ENCODE measurements at places on chromosomes 6 and 20.

GRCh38 chr20:61636531-61637116 is 384.6 kb downstream of the CDH4 start:
- DNase-seq: no peak

DNA sequence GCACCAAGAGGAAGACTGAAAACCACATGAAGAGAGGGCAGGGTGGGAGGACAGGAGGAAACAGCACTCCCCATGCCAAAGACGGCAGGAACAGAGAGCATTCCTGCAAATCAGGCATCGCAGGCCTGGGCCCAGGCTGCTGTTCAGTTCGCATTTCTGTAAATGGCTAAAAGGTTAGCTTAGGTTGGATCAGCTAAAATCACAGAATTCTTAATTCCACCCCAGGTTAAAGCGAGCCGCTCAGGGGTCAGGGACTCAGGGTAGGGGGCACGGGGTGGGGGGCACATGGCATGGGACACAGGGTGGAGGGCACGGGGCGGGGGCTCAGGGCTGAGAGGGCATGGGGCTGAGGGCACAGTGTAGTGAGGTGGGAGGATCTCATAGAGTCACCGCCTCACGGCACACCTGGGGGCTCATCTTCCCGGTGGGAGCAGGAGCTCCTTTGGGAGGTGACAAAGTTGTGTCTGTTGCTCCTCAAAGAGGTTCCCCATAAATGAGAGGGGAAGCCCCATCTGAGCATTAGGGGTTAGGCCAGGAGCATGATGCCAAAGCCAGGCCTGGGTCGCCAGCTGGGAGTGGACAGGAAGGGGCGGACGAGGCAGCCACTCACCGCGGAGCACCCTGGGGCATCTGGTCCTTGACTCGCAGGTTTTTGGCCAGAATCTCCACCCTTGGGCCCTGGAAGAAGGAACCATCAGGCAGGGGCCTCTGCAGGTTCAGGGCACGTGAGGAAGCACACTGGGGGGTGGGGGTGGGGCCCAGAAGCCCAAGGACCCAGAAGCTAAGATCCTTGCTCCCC is 200.7 kb downstream of the PREX1 start:
- DNase-seq: no peak

GRCh38 chr6:131923356-131923755 is 27.8 kb downstream of the CCN2 start:
- DNase-seq: no peak

GRCh38 chr6:4732691-4733315 is 43.4 kb upstream of the CDYL start:
- no peak for DNase-seq

GRCh38 chr6:164924674-164925073 is 384.7 kb downstream of the C6orf118 start:
- DNase-seq: no peak

DNA sequence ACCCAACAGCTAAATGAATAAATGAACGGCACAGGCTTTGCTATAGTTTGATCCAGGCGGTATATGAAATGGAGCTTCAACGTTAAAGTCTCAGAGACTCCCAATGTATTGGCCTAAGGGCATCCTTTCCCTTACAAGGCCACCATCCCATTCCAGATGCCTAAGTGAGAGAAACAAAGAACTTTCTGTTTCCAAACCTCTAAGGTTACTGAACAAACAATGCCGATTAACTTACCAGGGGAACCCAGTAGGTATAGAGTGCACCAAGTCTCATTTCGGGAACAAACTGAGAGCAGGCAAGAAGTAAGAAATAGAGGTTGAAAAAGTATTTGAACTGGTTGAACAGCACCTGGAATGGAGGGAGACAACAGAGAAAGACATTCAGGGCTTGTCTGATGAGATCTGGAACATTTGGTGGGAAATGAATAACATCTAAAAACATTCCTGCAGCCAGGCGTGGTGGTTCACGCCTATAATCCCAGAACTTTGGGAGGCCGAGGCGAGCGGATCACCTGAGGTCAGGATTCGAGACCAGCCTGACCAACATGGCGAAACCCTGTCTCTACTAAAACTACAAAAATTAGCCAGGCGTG is 42.5 kb downstream of the ATP9A start:
- DNase-seq: no peak

- no peak for DNase-seq
These were observed 2.5 kb downstream of the RREB1 start for GRCh38 chr6:7110092-7110792.

GRCh38 chr20:58753267-58753921 is 60.8 kb downstream of the NPEPL1 start:
- no peak for DNase-seq

DNA sequence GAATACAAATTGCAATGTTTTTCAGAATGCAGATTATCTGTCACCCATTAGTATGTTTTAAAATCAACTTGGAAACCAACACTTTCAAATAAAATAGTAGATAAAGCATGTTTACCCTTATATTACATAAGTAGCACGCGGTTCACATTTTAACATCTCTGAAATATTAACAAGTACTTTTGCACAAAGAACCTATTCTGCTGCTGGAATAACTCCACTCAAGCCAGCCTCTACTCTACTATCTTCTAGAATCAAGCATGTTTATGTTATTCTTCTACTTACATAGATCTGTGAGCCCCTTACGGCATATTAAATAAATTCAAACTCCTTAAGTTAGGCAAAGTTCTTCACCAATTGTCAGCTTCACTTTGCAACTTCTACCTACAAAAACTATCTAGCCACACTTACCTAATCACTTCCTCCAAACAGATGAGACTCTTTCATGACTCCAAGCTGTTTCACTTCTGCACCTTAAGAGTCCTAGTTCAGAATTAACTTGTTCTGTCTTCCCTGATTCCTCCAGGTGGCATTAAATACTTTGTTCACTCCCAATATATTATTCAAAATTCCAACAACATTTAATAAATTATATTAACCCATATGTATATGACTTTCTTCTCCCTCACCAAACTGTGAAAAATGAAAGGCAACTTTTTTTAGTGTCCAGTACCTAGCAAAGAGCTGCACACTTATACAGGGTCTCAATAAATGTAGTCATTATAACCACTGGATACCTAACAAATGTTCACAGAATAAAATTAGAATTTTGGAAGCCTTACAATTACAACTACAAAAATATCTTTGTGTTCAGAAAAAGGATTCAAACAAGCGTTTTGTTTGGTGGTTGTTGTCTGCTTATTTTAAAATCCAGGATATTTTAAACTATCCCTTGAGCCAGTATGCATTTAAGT is 12.1 kb downstream of the CEP85L start:
- no peak for DNase-seq

DNA sequence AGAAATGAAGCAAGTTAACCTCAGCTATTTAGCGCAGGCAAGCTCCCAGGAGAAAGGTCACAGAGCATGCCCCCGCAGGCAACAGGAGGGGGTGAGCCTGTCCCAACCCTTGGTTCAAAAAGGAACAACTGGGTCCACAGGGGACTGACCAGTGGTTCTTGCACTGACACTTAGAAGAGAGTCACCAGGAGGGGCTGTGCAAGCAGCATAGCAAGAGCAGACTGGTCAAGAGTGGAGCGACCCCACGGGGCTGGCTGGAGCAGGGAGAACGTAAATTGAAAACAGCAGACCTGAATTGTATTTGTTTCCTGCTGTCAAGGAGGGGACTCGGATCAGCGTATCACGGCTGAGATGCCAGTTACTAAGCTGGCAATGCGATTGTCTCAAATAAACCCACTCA is 32.8 kb downstream of the GABRR1 start:
- no peak for DNase-seq

GRCh38 chr6:3885262-3886036 is 36.3 kb downstream of the FAM50B start:
- no peak for DNase-seq

DNA sequence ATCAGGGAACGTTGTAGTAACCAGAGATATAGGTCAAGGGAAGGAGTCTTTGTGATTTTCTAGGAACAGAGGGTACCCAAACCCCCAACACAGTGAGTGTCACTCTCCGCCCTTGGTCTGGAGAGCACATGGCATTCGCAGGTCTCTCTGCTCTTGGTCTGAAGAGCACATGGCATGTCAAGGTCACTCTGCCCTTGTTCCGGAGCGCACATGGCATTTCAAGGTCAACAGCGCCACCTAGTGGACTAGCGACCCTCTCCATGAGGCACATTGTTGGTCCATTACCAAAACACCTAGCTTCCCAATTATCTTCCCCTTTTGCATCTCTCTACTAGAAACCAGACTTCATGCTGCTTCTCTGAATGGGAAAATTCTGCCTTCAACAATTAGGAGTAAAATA is 260.0 kb downstream of the C6orf118 start:
- DNase-seq: no peak

GRCh38 chr6:159973951-159974350 is 5.1 kb downstream of the IGF2R start:
- no peak for DNase-seq

- no peak for DNase-seq
These were observed 40.8 kb upstream of the ATXN1 start for GRCh38 chr6:16802071-16802470.

DNA sequence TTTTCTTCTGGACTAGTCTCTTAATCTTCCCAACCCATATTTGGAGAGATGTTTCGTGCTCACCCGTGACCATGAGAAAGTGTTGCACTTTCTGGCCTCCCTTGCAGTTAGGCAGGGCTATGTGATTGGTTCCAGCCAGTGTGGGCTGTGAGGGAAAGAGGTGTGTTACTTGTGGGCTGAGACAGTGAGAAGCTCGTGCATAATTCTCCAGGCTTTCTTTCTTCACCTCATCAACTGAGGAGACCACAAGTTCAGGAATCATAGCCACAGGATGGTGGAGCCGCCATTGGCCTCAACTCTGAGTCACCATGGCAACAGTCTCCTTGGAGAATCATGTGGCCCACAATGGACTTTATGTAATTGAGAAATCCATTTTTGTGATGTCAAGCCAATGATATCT is 57.5 kb upstream of the FUCA2 start:
- no peak for DNase-seq

DNA sequence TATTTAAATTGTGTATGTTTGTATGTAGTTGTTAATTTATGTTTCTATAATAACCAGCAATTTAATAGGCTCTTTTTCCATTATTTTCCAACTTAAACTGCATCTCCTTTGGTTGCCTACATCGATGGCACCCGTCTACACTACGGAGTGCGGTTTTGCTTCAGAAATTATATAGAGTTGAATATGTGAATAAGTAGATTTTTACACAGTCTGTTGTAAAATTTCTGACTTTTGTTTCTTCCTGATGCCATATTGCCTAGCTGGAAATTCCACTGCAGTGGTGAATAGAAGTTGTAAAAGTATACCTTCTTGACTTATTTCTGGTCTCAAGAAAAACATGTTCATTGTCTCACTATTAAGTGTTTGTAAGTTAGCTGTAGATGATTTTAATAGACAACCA is 404.1 kb upstream of the EPHA7 start:
- no peak for DNase-seq

- DNase-seq: no peak
These were observed 121.1 kb downstream of the PLEKHG1 start for GRCh38 chr6:150720774-150721233.

- no peak for DNase-seq
These were observed 502.1 kb upstream of the CDH4 start for GRCh38 chr20:60749804-60750602.

GRCh38 chr6:108277295-108277694 is 16.5 kb upstream of the SNX3 start:
- DNase-seq: no peak

GRCh38 chr6:125746019-125746414 is 3.4 kb upstream of the HEY2 start:
- no peak for DNase-seq

- no peak for DNase-seq
These were observed 84.0 kb downstream of the GPX5 start for GRCh38 chr6:28609672-28610071.

DNA sequence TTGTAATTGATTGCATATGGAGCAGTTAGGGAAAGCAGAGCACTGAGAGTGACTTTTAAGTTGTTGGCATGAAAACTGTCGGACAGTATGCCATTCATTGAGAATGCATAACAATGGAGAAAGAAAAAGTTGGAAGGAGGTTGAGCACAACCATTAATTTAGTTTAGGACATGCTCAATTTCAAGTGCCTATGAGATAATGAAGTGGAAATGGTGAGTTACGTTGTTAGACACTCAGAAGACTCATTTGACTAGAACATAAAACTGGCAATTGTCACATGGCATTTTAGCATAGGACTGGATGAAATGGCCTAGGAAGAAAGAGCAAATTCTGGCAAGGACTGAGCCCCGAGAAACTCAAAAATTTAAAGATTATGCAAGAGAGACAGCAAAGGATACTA is 22.0 kb downstream of the ZNF318 start:
- DNase-seq: no peak

- DNase-seq: no peak
These were observed 102.0 kb downstream of the MAP3K7 start for GRCh38 chr6:90484903-90485302.

Measured in stimulated activated CD4-positive, alpha-beta T cell treated with anti-CD3 and anti-CD28 coated beads, Interleukin-1b, Interleukin-23, amount 100 ng/mL, for 1 hour (primary cell).